ENCODE measurements at places on chromosomes 1 and 21. TPM values are rescaled to one million over a fixed set of nuclear protein-coding genes. Genes with fewer than 3 reads are reported as not detected.

GJA8 gene
- not detected for total RNA-seq

SPATA46 gene
- total RNA-seq, result not detected

NBPF3 gene
- total RNA-seq, result 16.4 TPM

LMX1A gene
- total RNA-seq, result 0.12 TPM

MSH4 gene
- 0.32 TPM for total RNA-seq

SERPINC1 gene
- 1.2 TPM for total RNA-seq

ADAM30 gene
- total RNA-seq, result not detected

DBT gene
- total RNA-seq, result 17.0 TPM

SOX13 gene
- total RNA-seq, result 76.3 TPM

ADIPOR1 gene
- total RNA-seq, result 80.4 TPM

COL16A1 gene
- total RNA-seq, result 52.5 TPM

SPRR1B gene
- not detected for total RNA-seq

DDR2 gene
- 48.3 TPM for total RNA-seq

- no peak for DNase-seq
These were observed 8.7 kb upstream of the EXTL1 start for GRCh38 chr1:26012864-26013263.

GRCh38 chr1:180112091-180112490, 42.6 kb upstream of the QSOX1 start:
- no peak for DNase-seq

DNA sequence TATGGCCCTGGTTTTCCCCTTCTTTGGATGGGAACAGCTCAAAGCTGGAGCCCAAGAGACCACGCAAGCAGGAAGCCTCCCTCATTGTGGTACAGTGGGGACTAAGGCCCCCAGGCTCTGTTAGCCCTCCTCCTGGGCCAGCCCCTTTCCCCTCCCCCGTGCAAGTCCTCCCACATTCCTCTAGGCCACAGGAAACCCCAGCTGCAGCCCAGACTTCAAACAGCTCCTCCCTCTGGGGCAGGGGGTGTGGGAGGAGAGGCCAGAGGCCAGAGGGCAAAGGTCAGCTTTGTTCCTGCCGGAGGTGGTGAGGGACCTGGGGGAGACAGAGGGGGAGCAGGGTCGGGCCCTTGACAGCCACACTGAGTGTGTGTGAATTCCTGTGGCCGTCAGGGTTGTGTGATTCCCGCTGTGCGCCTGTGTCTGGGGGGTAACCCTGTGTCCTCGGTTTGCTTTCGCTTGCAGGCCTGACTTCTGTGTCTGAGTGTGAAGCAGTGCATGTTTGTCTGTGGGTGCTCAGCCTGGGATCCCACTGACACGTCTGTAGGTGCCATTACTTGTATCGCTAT, 3.4 kb upstream of the AHDC1 start:
- DNase-seq, result no peak

GRCh38 chr1:163072658-163073057, 3.5 kb downstream of the RGS4 start:
- DNase-seq, result no peak

DNA sequence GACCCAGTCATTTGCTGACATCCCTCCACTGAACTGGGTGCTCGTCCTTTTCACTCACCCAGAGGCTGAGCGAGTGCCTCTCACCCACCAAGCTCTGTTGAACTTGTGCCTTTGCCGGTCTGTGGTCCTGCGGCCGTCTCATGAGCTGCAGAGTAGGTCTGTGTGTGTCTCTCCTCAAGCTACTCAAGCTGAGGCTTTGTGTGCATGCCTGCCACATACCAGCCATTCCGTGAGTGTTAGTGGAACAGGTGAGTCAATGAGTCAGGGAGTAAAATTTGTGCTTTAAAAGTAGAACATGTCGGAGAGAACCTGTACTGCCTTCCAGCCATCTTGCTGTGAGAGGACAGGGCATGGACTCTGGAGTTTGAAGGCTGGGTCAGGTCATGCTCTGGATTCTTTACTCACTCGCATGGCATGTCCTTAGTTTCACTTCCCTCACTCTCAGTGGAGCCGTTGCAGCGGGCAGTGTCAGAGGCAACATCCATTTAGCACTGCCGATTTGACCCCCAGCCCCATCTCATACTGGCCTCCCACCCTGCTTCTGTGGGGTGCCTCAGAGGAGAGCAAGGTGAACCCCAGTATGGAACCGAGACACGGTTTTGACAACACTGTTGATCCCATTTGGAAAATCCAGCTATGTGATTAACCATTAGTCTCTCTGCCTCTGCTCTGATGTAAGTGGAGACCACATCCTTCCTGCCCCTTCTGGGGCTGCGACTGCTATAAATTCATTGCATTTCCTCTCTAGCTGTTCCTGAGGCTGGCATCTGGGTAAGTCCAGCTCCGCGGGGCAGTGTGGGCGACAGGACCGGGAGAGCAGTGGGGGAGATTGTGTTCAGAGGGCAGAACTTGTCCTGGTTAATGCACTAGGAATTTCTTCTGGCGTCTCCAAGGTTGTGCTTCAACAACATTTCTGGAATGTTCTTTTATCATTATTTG, at the start of gene NLRP3:
NLRP3 (plus strand) TSS at position 751 of the 939 bp plus-strand sequence. CDS start 2,628 bp downstream, outside the sequence.
- DNase-seq, result peak; percentile 36

DNA sequence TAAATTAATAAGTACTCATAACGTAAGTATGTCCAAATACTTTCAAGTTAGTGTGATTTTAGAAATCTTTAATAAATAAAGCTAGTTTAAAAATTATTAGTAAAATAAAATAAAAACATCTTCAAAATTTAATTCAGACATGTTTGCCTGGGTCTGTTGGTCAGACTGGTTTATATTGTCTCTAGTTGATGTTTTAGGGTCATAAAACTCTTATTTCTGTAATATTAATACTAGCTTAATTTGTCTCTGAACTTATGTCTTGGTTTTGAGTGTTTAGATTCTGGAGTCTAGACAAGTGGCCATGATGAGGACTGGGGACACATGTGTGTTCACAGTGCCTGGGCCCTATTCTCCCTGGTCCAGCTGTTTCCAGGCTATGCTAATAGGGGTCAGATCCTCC, 184.5 kb upstream of the TNR start:
- DNase-seq, result no peak

GRCh38 chr1:46684670-46685069, 13.0 kb downstream of the TEX38 start:
- no peak for DNase-seq

- no peak for DNase-seq
These were observed 40.3 kb downstream of the PRMT2 start for GRCh38 chr21:46675595-46676280.

DNA sequence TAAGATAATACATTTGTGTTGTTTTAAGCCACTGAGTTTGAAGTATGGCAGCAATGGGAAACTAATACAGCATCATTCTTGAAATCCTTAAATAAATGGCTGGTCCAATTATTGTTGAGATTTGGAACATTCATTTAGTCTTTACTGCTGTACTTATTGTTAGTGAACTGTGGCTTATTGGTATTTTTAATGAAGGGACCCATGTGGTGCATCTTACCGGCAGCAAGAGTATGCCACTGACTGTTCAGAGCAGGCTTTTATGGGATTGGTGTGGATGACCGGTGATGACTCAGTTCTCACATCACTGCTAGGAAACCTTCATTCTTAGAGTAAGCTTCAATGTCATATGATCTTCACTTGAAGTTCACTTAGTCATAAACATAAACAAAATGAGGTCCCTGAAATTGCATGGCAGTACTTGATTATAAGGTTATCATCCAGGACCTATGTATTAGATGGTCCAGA, 31.5 kb downstream of the PRKAA2 start:
- DNase-seq, result no peak

GRCh38 chr1:174815474-174815908, 184.3 kb upstream of the CACYBP start:
- DNase-seq, result no peak

DNA sequence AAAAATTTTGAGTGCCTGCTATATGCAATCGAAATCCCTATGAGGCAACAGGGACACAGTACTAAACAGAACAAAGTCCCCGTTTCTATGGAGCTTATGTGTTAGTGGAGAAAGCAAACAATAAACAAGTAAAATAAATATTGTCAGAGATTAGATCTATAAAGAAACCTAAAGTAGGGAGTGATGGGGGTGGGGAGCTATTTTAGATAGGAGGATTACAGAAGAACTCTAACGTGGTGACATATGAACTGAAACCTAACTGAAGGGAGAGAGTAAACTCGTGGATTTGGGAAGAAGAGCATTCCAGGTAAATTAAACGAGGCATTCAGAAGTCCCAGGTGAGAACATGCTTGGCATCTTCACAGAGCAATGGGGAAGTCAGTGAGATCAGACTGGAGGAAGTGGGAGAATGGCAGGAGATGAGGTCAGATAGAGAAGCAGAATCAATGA, 154.5 kb downstream of the DENND1B start:
- DNase-seq, result no peak

- DNase-seq, result no peak
These were observed 23.2 kb downstream of the MYBPH start for GRCh38 chr1:203152158-203153034.

- DNase-seq, result no peak
These were observed 555.8 kb downstream of the PLA2G4A start for GRCh38 chr1:187384504-187384903.

DNA sequence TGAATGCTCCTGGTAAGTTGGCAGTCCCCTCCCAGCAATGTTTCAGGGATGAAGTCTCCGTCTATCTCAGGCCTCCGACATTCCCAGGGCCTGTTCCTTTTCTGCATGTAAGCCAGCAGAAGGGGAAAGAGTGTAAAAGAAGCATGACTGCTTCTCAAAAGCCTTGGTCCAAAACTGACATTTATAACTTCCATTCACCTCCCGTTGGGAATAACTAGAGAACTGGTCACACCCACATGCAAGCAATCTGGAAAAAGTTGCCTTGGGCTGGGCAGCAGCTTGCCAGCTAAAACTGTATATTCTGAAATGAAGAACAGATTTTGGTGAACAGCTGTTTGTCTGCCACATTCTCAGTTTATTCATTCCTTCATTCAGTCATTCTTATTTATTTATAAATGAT, 24.2 kb upstream of the NPL start:
- DNase-seq, result no peak

- DNase-seq, result peak; percentile 32
These were observed 35.4 kb downstream of the PGM1 start for GRCh38 chr1:63628607-63629006.

DNA sequence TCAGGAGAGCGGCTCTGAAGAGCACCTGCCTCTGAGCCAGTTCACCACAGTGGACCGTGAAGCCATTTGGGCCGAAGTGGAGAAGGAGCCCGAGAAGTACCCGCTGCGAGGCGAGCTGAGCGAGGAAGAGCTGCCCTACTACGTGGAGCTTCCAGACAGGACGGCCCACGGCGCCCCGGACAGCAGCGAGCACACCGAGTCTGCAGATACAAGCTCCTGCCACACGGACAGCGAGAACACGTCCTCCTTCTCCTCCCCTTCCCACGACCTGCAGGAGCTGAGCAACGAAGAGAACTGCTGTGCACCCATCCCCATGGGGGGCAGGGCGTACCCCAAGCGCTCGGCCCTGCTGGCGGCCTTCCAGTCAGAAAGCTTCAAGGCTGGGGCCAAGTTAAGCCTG, 74.9 kb upstream of the MORC3 start:
- no peak for DNase-seq

GRCh38 chr1:62381831-62382657, 54.8 kb upstream of the USP1 start:
- no peak for DNase-seq

DNA sequence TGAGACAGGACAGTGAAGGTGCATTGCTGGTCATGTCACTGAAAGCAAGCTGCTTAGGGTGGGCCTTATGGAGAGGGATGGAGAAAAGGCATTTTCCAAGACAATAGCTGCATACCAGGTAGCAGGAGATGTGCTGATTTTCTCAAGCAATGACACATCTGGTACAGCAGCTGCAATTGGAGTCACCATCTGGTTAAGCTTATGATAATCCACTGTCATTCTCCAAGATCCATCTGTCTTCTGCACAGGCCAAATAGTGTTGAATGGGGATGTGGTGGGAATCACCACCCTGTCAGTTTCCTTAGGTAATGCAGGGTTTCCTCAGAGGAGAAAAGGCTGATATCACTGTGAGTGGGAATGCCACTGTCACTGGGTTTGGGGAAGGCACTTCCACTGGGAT, 54.6 kb downstream of the ADSS2 start:
- DNase-seq, result no peak

GRCh38 chr1:43822040-43822690, 111.4 kb upstream of the ARTN start:
- DNase-seq, result peak; percentile 37

DNA sequence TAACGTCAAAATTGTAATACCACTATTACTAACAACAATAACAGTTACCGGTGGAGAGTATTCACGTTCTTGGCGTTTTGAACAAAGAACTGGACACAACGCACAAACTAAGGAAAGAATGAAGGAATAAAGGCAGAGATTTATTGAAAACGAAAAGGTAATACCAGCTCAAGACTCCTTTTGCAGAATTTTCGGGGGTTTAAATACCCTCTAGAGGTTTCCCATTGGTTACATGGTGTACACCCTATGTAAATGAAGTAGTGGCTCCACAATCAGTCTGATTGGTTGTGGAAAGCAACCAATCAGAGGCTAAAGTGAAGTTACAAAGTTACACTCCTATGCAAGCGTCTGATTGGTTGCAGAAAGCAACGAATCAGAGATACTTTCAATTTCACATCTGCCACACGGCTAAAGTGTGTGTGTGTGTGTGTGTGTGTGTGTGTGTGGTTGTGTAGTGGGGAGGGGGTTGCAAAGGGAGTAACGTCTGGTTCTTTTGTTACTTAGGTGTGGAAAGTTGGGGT, 1.1 kb upstream of the GTF2B start:
- DNase-seq, result peak; percentile 29

- DNase-seq, result no peak
These were observed 40.5 kb upstream of the PROX1 start for GRCh38 chr1:213947200-213947801.

- DNase-seq, result peak; percentile 21
These were observed 56.4 kb upstream of the RGS7 start for GRCh38 chr1:241413386-241413785.
